Activated T-helper 1 cell treated with anti-CD3 and anti-CD28 coated beads, Interleukin-2, amount 50 U/mL, for 16 hours (primary cell): ENCODE measurements at places on chromosomes 6 and 20.

GRCh38 chr6:40262363-40262762, 324.8 kb downstream of the LRFN2 start:
- no peak for DNase-seq

- no peak for DNase-seq
Measured at GRCh38 chr6:153790876-153791473, 248.1 kb upstream of the OPRM1 start.

DNA sequence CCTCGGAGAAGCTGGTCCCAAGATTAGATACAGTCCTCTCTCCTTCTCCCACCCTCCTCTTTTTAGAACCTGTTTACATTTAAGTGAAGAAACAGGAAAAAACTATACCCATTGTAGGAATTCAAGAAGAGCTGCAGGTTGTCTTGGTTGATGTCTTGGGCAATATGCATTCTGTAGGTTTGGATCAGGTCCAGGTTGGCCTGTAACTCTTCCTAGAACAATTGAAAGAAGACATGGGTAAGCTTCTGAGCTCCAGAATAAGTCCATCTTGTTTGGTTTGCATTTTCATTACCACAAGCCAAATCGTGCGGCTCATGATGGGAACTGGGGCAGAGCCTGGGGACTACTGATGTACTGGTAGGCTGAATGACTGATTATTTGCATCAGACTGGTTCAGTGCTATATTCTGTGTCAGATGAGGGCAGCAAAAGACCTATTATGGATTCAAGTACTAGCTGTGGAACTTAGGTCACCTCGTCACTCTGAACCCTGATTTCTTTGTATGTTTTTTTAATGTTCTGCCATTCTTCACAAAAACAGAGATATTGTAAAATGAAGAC, 20.3 kb upstream of the SLA2 start:
- DNase-seq = no peak

DNA sequence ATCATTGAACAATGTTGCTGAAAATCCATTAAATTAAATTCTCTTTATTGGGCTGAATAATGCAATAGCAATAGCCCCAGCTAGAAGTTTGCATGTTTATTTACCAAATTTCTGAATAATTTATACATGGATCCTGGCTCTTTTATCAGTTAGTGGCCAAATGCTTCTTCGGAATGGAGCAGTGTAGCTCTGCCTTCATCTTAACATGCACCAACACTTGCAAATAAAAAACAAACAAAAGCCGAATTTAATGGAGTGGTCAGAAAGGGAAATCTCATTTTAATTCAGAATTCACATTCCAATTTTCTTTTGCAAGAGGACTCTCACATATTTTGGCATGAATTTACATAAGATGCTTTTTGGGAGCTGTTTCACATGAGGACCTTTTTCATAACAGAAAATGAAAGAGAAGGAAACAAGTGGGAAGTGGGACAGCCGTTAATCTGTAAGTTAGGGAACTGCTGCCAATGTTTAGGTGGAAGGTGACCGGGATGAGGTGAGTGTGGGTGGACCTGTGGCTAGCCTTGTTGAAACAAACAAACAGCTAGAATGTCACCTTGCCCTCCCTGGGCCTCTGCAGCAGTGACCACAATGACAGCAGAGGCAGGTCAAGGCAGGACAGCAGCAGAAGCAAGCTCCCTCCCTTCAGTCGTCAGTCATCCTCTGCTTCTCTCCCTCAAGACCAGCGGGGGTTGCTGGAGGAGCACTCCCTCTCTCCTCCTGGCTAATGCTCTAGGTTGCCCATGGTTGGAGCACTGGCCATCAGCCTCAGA, 73.2 kb downstream of the INSM1 start:
- DNase-seq = no peak

DNA sequence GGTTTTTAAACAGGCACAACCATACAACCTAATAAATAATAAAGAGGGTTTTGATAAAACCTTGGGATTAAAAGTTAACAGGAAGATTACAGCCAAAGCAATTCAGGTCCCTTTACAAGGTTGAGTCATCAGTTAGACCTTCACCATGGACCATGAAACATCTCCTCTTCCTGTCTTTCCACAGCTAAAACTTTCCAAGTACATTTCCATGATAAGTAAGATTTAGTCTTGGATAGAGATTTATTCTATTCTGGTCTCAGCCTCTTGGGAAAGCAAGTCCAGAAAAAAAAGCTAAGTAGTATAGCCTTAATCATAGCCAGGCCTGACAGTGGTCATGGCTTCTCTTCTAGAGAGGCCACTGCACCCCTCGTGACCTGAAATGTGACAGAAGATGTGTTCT, 2.9 kb upstream of the PRSS35 start:
- no peak for DNase-seq

DNA sequence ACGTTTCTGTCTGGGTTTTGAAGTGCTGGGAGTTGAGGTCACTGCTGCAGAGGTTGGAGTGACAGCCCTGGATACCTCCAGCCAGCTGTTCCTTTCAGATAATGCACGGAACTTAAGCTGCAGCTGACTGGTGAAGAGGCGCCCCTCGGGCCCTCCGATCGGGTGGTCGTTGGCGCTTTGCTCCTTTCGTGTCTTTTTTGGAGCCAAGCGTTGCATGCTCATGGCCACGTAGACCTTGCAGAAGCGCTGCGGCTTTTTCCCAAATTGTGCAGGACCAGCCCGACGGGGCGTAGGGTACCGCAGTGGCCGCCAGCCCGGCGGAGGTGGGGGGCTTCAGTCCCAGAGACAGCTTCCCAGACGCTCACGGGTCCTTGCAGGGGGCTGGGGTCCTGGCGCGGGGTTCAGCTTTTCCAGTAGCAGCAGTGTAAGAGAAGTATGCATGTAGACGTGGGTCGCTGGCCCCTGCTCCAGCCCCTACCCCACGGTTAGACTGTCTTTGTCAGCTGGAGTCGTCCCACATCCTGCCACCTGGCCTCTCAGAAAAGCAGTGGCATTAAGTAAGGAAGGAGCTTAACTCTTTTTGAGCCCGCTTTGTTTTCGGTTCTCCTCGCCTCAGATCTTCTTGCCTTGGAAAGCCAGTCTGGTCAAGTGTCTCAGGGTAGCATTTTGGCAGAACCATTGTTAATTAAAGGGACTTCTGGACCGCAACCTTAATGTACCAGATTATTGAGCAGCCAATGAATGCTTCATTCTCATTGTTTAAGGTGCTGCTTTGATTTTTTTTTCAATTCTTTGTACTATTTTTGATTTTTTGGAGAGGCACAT, 838 bp downstream of the TNFAIP3 start:
- DNase-seq = no peak

DNA sequence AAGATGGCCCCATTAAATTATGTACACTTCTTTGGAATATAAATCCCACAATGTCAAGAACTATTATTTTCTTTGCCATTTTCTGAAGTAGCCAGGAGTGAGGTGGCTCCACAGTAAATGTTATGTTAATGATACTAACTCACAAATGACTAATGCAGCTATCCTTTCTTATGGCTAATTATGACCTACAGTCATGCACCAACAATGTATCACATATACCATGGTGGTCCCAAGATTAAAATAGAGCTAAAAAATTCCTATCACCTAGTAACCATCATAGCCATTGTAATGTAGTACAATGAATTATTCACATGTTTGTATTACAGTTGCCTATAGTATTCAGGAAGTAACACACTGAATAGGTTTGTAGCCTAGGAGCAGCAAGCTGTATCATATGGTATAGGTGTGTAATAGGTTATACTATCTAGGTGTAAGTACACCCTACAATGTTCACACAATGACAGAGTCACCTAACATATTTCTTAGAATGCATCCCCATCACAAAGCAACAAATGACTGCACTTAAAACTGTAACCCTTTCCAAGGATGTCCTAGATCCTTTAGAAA, 15.3 kb downstream of the ECHDC1 start:
- no peak for DNase-seq

- no peak for DNase-seq
Measured at GRCh38 chr20:45029884-45030283, 63.6 kb downstream of the STK4 start.

DNA sequence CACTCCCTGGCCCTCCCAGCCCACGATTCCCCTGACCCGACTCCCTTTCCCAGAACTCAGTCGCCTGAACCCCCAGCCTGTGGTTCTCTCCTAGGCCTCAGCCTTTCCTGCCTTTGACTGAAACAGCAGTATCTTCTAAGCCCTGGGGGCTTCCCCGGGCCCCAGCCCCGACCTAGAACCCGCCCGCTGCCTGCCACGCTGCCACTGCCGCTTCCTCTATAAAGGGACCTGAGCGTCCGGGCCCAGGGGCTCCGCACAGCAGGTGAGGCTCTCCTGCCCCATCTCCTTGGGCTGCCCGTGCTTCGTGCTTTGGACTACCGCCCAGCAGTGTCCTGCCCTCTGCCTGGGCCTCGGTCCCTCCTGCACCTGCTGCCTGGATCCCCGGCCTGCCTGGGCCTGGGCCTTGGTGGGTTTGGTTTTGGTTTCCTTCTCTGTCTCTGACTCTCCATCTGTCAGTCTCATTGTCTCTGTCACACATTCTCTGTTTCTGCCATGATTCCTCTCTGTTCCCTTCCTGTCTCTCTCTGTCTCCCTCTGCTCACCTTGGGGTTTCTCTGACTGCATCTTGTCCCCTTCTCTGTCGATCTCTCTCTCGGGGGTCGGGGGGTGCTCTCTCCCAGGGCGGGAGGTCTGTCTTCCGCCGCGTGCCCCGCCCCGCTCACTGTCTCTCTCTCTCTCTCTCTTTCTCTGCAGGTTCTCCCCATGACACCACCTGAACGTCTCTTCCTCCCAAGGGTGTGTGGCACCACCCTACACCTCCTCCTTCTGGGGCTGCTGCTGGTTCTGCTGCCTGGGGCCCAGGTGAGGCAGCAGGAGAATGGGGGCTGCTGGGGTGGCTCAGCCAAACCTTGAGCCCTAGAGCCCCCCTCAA, at the start of gene LTA:
TSS of gene LTA (plus strand) at position 249 of the 871 bp plus-strand sequence. CDS start at position 703, 454 bp downstream.
- peak; percentile 57 for DNase-seq

DNA sequence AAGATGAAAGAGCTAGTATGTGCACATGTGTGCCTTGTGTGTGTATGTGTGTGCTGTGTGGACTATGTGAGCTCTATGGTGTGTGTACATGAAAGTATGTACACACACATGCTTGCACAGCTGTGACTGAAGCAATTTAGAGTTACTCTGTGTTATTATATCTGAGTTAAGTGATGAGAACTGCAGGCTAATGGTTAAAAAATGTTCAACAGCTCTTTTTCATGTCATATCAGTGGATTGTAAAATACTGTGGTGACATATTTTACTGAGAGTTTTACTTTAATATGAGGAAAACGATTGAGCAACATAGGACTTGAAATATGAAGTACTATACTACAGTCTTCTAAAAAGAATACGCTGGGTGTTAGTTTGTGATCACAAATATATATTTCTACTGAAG, 195.7 kb upstream of the KCNK16 start:
- DNase-seq = no peak

DNA sequence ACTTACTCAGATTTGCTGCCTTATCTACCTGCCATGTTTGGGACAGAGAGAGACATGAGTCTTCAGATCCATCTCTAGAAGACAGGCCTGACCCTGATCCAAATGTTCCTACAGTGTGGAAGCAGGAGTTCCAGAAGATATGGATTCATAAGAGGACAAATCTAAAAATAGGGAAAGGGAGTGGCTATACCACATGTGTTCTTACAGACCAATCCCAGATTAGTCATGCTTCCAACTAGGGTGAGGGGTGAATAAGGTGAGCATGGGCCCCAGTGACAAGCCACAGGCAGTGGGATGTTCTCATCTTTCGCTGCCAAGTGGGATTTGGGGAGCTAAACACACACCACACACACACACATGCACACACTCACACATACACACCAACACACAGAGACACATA, 670.7 kb upstream of the CITED2 start:
- DNase-seq = no peak

DNA sequence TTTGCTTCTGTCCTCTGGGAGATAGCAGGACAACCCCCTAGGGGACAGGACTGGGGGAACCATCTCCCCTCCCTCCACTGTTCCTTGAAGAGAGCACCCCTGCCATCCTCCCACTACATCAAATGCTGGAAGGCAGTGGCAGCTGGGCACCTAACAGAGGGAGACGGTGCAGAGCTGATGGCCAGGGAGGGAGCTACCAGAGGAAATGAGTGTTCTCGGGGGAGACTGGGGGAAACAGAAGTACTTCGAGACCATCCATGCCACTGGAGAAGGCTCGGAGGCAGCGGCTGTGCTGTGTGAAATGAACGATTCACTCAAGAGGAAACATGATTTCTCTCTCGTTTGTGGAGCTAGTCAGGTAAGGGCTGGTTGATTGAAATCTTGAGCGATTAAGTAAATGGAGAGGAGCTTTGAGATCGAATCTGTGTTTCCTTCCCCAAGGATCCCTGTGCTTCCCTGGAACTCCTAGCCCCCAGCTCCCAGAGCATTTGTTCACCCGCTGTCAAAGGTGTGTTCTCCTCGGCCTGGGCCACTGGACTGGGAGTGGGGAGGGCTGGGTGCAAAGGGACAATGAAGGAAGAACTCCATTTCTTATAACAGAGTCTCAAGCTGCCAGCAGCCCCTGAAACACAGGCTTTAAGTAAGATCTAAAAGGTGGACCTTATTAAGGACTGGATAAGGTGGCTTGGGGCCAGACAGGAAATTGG, 261.3 kb upstream of the MOCS1 start:
- no peak for DNase-seq

DNA sequence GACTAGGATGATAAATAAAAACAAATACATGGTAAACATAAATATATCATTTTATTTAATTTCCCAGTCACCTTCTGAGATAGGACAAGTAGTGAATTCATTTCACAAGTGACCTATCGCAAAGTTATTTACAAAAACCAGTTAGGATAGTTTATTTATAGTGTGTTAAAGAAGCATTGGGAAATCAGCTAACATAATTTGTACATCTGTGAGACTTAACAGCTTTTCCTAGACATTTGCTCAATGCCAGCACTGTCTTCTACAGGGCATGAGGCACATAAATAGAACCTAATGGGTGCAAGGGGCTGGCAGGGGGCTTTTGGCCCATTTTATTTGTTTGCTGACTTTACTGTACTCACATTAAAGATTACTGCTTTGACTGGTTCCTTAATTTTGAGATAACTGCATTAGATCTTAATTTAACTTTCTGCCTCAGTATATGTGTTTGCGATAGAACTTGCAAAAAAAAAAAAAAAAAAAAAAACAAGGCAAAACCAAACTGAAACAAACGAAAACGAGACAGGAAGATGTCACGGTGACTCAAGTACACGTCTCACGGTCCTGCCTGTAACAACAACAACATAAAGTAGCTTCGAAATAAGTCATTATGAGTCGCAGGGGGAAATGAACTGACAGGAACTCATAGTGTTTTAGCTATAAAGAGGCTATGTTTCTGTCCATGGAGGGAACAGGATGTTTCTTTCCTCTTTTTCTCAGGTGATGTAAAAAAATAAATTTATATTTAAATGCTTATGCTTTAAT, 133.7 kb upstream of the GMDS start:
- DNase-seq = no peak

GRCh38 chr6:149567194-149567586, 1.0 kb downstream of the GINM1 start:
- DNase-seq = no peak

- DNase-seq = no peak
Measured at GRCh38 chr6:123564361-123564760, 72.4 kb downstream of the TRDN start.
